ENCODE measurements at places on chromosomes 4 and X. TPM values are rescaled to one million over a fixed set of nuclear protein-coding genes. Genes with fewer than 3 reads are reported as not detected.

GRCh38 chr4:145670422-145670821 is 9.5 kb upstream of the C4orf51 start:
- no peak overlapping the region for H3K4me3 ChIP-seq
- H3K27me3 ChIP-seq = no peaks in the 10 kb centered on the region
- no peak for DNase-seq
- H3K27ac ChIP-seq = no peak overlapping the region
- H3K36me3 ChIP-seq = no peaks in the 10 kb centered on the region

- H3K4me1 ChIP-seq = no peaks in the 10 kb centered on the region
- H3K27ac ChIP-seq = no peak overlapping the region
- no peaks in the 10 kb centered on the region for H3K36me3 ChIP-seq
- H3K4me3 ChIP-seq = no peak overlapping the region
Observed at GRCh38 chrX:25536307-25536970, 520.7 kb upstream of the ARX start.

GRCh38 chr4:89619206-89619962 is 217.6 kb downstream of the SNCA start:
- no peaks in the 10 kb centered on the region for H3K27me3 ChIP-seq
- no peaks in the 10 kb centered on the region for H3K4me1 ChIP-seq
- no peaks in the 10 kb centered on the region for H3K36me3 ChIP-seq
- no peak overlapping the region for H3K4me3 ChIP-seq

DNA sequence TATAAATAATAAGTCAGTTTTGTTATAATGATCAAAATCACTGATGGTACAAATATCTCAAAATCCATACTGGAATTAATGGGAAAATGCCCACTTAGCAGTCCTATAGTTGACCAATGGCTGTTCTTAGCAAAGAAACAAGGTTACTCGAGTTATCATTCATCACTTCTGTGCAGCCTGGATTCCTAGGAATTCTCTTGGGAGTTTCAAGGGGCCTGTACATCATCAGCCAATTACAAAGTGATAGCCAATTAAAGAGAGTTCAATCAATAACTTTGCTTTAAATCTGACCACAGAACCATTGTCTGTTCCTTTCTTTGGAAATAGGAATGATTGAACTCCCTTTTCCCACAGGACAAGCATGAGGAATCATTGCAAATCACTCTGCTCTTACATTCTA is 205.5 kb downstream of the PCDH19 start:
- H3K4me1 ChIP-seq = no peaks in the 10 kb centered on the region
- no peak overlapping the region for H3K4me3 ChIP-seq
- no peaks in the 10 kb centered on the region for H3K27me3 ChIP-seq
- no peak for DNase-seq

- H3K4me1 ChIP-seq = no peaks in the 10 kb centered on the region
- no peak overlapping the region for H3K4me3 ChIP-seq
- no peak overlapping the region for H3K27ac ChIP-seq
Observed at GRCh38 chr4:170887396-170887795, 797.6 kb upstream of the AADAT start.

Gene RTL9
- total RNA-seq = not detected

DNA sequence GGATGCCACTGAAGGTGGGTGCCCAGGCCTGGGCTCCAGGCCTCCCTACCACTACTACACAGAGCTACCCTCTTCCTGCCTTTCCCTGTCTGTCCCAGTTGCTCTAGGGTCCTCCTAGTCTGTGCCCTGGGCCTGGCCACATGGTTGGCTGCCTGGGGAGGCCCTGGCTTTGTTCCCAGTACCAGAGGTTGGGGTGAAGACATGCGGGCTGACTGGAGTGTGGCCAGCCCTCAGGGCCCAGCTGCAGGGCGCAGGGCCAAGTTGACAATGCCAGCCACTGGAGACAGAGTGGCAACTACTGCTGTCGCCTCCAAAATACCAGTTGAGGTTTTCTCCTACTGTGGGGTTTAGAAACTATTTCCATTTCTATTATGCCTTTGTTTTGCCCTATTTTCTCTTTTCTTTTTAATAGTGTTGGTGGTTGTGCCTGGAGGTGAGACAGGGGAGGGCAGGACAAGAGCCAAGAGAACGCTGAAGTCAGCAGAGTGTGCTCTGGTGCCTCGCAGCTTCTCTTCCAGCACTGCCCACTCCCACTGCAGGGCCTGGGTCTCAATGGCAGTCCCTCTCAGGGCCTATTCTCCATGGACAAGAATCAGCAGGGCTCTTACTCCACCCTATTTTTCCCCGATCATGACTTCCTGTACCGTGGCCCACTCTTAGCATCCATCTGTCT is 32.2 kb upstream of the XPNPEP2 start:
- no peak overlapping the region for H3K4me3 ChIP-seq
- H3K36me3 ChIP-seq = no peaks in the 10 kb centered on the region
- H3K27me3 ChIP-seq = no peaks in the 10 kb centered on the region

DNA sequence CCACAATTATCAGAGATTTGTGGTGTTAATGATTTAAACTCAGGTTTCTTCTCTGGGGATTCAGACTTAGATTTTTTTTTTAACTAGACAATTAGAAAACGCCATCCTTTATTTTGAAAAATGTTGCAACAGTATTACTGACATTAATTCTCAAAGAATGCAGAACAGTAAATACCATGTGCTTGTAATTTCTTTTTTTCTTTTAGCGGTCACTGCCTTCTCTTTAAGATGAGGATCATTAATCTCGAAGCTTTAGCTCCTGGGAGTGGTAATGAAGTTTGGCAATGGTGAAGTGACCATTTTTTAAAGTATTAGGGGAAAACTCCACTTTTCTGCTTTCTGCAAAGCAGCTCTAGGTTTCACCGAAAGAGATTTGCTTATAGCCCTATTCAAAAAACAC is 164.0 kb upstream of the MBNL3 start:
- DNase-seq = no peak
- H3K4me3 ChIP-seq = no peak overlapping the region
- no peak overlapping the region for H3K27ac ChIP-seq
- H3K4me1 ChIP-seq = no peaks in the 10 kb centered on the region

- no peaks in the 10 kb centered on the region for H3K4me1 ChIP-seq
- no peak overlapping the region for H3K27ac ChIP-seq
- DNase-seq = no peak
- H3K4me3 ChIP-seq = no peak overlapping the region
- H3K27me3 ChIP-seq = no peaks in the 10 kb centered on the region
- no peaks in the 10 kb centered on the region for H3K36me3 ChIP-seq
Observed at GRCh38 chrX:68922013-68922412, 93.2 kb downstream of the EFNB1 start.

Gene INTS12
- total RNA-seq = 18.7 TPM

GRCh38 chrX:6550999-6551398 is 16.1 kb upstream of the VCX3A start:
- no peak for DNase-seq
- no peaks in the 10 kb centered on the region for H3K36me3 ChIP-seq
- no peaks in the 10 kb centered on the region for H3K27me3 ChIP-seq
- no peak overlapping the region for H3K4me3 ChIP-seq
- H3K4me1 ChIP-seq = no peaks in the 10 kb centered on the region

Gene GIMD1
- total RNA-seq = not detected

DNA sequence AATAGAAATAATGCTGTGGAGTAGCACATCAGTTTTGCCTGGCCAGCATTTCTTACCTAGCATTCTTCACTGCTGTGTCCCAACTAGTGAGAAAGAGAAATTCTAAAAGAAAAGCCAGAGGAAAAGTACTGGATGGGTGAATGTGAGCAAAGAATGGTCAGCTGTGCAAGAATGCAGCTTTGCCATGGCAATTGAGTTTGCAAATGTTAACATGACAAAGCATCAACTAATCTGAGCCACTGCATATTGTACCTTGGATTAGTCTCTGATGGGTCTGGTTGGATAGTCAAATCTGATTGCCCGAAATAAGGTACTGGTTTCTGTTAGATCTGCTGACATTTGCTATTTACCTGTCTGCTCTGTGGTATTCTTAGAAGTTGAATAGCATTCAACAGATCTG is 38.7 kb downstream of the ADD1 start:
- no peaks in the 10 kb centered on the region for H3K27me3 ChIP-seq
- DNase-seq = no peak
- H3K27ac ChIP-seq = no peak overlapping the region
- H3K4me3 ChIP-seq = no peak overlapping the region
- no peaks in the 10 kb centered on the region for H3K4me1 ChIP-seq
- H3K36me3 ChIP-seq = no peaks in the 10 kb centered on the region

GRCh38 chrX:16842684-16843083 is 27.5 kb downstream of the RBBP7 start:
- H3K27ac ChIP-seq = no peak overlapping the region
- no peak overlapping the region for H3K4me3 ChIP-seq
- DNase-seq = no peak

Gene PIN4
- 7.8 TPM for total RNA-seq

DNA sequence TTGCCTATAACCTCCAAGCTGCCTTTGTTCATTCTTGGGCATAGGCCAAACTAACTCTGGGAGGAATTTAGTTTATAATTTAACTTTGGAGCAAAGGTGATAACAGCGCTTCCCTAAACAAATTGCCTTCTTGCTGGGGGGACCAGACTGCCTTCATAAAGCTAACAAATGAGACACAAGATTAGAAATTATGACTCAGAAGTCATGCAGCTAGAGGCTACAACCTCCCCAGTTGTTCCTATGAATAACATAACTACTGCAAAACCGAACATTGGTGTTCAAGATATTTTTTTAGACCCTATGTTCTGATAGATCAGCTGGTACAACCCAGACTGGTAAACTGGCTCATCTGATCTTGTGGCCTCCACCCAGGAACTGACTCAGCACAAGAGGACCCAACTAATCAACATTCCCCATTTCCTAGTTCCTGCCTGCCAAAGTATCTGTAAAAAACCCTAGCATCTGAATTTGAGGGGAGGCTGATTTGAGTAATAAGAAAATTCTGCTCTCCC is 22.0 kb upstream of the TMPRSS11B start:
- no peaks in the 10 kb centered on the region for H3K27me3 ChIP-seq
- no peaks in the 10 kb centered on the region for H3K4me1 ChIP-seq
- H3K27ac ChIP-seq = no peak overlapping the region
- DNase-seq = no peak

Gene OTC
- not detected for total RNA-seq

DNA sequence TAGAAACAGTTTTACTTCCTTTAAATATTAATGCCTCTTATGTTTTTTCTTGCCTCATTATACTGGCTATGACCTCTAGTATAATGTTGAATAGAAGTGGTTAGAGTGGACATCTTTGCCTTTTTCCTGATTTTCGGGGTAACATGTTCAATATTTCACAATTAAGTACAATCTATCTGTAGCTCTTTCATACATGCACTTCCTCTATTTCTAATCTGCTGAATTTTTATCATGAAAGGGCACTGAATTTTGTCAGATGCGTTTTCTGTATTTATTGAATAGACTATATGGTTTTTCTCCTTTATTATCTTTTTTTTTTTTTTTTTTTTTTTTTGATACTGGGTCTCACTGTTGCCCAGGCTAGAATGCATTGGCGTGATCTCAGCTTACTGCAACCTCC is 29.0 kb downstream of the MECP2 start:
- peaks cover 6% of the 10 kb centered on the region for H3K36me3 ChIP-seq
- no peak for DNase-seq
- no peak overlapping the region for H3K27ac ChIP-seq

DNA sequence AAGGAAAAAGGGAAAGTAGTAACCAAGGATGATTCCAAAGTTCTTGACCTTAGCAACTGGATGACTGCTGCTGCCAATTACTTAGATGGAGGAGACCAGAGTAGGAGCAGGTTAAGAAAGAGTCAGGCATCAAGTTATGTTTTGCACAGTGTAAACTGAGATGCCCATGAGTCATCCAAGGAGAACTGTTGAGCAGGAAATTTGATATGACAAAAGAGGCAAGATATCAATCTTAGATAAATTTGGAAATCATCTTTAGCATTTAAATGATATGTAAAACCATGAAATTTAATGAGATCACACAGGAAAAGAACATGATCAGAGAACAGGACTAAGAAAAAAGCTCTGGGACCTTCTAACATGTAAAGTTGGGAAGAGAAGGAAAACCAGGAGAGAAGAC is 361.3 kb downstream of the OPHN1 start:
- H3K36me3 ChIP-seq = no peaks in the 10 kb centered on the region
- no peaks in the 10 kb centered on the region for H3K27me3 ChIP-seq
- H3K4me1 ChIP-seq = no peaks in the 10 kb centered on the region
- H3K27ac ChIP-seq = no peak overlapping the region
- H3K4me3 ChIP-seq = no peak overlapping the region

DNA sequence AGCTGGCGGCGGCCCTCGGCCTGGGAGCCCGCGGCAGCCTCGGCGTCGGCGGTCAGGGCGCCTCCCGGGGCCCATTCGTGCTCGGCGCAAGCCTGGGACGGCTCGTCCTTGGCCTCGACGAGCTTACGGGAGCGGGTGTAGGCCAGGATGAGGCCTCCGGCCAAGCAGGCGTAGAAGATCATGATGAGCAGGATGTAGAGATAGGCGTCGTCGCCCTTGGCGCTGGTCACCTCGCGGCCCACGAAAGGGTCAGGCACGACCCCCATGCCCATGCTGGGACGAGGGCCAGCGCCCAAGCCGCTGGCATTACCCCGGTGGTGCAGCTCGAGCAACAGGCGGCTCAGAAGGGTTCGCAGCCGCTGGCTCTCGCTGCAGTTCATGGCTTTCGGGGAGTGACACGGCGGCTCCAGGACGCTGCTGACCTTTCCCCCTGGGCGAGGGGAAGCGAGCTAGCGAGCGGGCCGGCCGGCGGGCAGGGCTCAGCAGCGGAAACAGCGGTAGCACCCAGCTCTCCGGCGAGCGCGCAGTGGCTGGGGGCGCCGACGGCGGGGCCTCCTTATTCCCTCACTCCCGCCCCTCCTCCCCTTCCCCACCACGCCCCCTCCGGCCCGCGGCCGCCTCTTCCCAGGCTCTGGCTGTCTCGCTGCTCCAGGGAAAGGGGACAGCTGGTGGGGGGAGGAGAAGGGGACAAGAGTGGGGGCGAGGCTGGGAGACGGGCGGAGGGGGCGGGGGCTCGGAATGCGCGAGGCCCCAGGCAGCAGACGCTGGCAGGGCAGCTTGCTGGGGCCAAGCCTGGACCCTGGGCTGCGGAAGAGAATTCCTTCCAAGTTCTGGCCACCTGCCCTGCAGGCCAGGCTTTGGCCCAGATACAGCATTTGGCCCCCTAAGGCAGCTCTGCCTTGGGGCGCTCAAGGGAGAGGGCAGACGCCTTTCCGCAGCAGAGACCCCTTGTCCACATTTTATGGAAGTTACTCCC is at the start of gene KCNE5:
Gene KCNE5 (minus strand): TSS at position 532 of the 976 bp plus-strand sequence. CDS start 152 bp downstream, at position 380.
- H3K36me3 ChIP-seq = no peaks in the 10 kb centered on the region
- H3K27me3 ChIP-seq = no peaks in the 10 kb centered on the region
- no peaks in the 10 kb centered on the region for H3K4me1 ChIP-seq
- no peak within 1 kb of the TSS for H3K27ac ChIP-seq
- DNase-seq = no peak
